ENCODE measurements at places on chromosomes 16 and 17.

GRCh38 chr17:37098910-37099664 is 150.3 kb downstream of the AATF start:
- no peak for DNase-seq

DNA sequence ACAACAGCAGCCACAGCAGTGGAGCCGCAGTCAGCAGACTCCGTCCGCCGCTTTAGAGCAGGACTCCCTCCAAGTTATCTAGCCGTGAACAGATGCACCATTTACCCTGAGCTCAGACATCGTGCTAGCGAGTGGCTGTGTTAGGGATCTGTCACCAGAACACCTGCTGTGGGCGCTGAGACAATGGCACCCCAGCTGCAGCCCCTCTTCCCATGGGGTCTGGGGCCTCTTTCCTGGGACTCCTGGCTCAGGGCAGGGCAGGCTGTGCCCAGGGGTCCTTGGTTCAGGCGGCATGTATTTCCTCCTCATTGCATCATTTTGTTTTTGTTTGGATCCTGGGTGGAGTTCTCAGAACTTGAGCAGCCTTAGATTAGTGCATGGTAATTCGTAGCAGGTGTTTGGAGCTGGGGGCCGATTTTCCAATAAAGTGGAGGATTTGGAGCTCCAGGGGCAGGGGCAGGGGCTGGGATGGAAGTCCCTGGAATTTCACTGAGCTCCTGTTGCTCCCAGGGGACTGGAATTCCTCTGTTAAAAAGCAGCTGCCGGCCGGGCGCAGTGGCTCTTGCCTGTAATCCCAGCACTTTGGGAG is 23.4 kb downstream of the NMRAL1 start:
- no peak for DNase-seq

- no peak for DNase-seq
These were observed 11.1 kb downstream of the UBE2O start for GRCh38 chr17:76441686-76442340.

DNA sequence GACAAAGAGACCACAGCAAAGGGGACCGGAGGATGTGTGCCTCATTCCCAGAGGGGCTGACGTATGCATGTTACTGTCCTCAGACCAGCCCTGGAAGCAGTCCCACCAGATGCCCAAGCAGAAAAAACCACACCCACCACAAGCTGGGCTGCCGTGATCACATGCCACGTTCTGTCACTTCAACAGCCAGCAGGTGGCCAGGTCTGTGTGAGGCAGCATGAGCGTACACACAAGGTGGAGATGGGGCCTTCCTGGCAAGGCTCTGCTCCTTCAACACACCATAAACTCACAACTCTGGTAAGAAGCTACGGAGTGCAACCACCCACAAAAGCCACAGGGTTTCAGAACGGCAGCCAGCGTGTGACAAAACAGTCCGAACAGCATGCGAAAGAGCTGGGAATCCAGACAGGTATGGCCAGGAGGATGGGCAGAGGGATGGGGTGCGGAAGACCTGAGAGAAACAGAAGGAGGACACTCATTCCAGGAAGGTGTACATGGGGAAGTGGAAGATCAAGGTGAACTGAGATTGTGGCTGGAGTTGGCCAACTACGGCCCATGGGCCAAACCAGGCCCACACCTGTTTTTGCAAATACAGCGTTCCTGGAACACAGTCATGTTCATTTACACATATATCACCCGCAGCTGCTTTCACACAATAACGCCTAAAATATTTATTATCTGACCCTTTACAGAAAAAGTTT is 27.9 kb downstream of the MBTPS1 start:
- peak; percentile 42 for DNase-seq

DNA sequence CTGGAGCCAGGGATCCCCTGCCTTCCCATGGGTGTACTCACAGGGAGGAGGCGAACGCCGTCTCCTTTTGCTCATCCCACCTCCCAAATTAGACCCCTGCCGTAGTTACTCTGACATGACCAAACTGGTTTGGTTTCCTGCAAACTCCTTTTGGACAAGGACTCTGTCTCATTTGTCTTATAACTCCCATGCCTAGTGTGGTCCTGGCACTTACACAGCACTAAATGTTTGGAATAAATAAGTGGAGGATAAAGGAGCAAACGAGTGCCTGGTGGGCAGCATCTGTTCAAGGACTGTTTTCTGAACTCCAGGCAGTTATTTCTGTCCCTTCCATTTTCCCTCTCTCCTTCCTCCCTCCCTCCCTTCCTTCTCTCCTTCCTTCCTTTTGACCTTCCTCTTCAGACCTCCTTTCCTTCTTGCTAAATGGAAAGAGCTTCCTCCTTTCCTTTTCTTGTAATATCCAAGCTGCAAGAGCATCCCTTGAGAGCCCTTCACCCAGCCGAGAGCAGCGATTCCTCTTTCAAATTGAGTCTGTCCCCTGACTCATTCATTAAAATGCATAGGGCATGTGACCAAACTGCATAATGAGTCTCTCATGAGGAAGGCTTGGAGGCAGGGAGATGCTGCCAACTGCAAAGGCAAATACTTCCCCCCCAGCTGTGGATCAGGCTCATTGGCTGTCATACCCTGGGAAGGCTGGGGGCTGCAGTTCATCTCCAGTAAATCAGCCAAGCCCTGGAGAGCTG is 36.8 kb downstream of the CHD9 start:
- DNase-seq: no peak

DNA sequence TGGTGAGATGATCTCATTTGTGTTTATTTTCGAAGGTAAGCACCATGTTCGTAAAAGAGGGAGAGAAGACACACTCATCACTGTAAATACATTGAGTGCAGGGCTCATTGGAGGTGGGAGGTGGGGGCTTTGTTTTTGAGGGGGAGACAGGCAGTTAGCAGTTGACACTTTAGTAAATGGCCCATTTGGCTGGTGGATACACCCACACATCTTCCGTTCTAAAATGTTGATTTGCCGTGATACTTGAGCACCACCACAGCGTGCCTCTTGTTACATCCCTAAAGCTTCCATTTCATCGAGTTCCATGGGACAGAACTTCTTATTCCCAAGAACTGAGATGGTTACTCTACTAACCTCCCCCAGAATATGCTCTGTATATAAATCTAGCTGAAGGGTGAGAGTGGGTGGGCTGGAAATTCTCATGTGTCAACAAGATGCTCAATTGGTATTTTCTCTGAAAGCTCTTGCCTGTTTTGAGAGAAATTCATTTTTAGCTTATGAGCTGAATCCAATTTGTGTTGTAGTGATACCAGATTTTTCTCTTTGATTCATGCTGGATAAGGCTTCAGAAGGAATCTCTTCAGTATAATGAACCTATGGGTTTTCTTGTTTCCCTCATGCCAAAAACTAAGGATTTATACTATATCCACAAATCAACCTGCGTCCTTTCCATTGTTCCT is 314.3 kb downstream of the RBFOX1 start:
- DNase-seq: no peak

GRCh38 chr16:50547340-50548124 is 664 bp upstream of the NKD1 start:
- DNase-seq: peak; percentile 72

- DNase-seq: no peak
These were observed 66.3 kb upstream of the ENDOV start for GRCh38 chr17:80348551-80349150.

GRCh38 chr17:60098578-60098977 is 19.9 kb upstream of the HEATR6 start:
- DNase-seq: no peak

DNA sequence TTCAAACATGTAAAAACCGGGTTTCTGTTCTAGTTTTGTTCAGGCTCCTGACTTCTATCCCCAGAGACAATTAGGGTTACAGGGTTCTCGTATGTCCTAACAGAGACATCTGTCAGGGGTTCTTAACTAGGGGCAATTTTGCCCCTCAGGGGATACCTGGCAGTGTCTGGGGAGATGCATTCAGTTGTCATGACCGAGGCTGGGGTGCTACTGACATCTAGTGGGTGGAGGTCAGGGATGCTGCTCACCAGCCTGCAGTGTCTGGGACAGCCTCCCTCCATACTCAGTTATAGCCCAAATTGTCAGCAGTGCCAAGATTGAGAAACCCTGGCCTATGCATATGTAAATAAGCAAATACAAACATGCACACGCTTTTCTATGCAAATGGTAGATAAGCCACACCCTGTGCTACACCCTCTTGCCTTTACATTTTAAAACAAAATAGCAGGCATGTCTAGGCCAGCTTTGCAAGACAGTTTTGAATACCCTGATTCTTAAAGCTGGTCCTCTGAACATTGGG is 37.4 kb downstream of the CLEC16A start:
- DNase-seq: peak; percentile 34

DNA sequence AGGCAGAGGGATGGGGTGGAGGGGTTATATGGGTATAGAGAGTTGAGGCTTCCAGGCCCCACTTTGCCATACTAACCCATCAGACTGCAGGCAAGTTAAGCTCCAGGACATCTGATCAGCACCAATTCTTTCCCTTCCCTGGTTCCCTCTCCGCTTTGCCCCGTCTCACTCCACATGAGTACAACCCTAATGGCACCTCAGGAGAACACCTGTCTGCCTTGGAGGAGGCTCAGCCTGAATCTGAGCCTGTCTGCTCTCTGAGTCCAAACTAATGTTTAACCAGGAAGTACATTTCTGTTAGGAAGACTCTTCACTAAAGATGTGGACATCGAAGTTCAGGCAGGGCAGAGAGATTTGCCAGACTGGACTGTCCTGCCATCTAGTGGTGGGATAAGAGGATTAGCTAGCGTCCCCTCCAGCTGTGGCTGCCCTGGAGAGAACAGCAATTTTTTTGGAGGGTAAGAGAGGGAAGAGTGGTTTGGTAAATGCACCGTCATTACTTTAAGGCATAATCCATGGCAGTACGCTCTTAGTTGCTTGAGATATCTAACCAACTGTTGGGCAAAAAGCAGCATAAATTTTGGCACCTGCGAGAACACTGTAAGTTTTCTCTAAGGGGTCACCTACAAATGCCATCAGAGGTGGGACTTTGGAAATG is 29.2 kb upstream of the LRRC75A start:
- peak; percentile 45 for DNase-seq

DNA sequence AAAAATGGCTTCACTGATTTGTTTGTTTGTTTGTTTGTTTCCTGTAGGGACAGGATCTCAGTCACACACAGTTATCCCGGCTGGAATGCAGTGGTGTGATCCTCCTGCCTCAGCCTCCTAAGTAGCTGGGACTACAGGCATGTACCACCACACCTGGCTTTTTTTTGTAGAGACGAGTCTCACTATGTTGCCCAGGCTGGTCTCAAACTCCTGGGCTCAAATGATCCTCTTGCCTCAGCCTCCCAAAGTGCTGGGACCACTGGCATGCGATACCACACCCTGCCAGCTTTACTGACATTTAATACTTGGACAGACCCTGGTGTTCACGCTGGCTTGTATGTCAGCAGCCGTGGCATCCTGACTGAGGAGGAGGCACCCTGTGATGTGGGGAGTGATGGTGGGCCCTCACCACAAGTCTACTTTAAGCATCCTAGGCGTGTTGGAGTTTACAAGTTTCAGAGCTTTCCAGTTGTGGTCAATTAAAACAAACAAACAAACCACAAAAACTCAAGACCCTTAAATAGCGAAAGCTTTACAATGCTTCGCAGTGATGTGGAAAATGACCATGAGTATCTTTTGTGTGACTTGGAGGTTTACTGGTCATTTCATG is 5.1 kb downstream of the ABCA3 start:
- DNase-seq: no peak

DNA sequence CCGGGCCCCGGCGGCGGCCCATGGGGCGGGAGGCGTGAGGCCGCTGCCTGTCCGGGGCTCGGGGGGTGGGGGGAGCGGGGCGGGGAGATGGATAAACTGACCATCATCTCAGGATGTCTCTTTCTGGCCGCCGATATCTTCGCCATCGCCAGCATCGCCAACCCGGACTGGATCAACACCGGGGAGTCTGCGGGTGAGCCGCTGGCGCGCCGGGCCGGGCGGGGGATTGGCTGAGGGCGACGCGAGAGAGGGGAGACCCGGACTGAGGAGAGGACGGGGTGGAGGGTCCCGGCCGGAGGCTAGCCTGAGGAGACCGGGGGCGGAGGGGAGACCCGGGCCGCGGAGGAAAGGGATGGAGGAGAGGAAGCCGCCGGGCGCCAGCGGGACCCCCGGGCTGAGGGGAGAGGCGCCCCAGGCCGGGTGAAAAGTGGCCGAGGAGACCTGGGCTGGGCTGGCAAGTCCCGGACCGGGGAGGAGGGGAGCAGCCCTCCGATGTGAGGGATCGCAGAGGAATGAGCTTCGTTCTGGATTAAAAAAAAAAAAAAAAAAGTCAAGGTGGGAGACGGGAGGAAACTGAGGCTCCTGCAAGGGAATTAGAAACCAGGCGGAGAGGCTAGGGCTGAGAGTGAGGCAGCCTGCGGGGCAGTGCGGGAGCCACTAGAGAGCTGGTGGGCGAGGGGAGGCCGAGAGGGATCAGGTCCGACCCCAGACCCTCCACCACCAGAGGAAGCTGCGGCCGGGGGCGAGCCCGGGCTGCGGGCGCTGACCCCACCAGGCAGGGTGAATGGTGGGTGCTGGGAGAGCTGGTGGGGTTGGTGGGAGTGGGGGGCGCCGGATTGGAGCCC is 526 bp downstream of the MOSMO start:
- DNase-seq: no peak

DNA sequence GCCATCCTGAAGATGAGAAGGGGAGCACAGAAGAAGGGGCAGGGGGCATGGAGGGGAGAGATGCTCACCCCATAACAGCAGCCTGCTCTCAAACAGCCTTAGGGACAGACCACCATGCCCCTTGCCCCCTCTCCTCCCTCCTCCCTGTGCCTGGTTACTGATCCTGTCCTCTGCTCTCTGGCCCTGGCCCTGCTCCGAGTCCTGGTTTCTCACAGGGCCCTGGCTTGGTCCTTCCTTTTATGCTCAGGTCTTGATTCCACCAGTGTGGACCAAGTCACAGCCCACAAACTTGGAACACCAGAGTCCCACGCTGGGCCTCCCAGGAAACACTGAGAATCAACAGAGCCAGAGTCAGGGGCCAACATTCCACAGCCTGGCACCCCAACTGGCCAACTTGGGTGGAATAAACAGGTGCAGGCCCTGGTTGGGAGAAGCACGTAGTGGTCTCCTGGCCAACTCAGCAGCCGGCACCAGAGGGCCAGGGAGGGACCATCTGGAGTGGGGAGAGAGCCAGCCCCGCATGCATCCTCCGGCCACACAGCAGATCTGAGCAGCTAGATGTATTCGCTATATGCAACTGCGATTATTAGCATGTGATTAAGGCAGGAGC is 44.9 kb upstream of the CDC42EP4 start:
- no peak for DNase-seq

DNA sequence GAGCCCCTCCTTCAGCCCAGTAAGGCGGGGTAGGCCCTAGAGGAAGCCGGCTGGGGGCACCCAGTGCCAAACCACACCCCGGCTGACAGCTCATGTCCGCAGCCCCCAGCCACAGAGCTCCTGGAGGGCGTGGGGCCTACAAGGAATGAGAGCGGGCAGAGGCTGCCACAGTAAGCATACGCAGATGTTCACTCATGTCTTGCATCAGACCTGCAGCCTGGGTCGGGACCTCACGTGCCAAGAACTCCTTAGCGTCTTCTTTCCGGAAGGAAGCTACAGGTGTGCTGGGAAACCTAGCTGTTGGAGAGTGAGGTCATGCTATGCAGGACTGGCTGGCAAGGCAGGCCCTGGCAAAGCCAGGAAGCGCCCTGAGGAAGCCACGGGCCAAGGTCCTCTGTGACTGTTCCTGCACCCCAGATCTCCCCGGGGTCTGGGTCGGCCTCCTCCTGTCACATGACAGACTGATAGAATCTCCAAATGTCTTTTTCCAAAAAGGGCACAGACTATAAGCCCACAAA is 1.6 kb downstream of the ZNF598 start:
- DNase-seq: no peak
